A549 treated with Hydrocortisone at 1 μM for 4 hours (cell line): ENCODE measurements at places on chromosomes 3 and 15. TPM values are rescaled to one million over a fixed set of nuclear protein-coding genes. Genes with fewer than 3 reads are reported as not detected.

NRROS gene
- total RNA-seq, result 0.03 TPM in 1 of 5 replicates, not detected in the others

NR2E3 gene
- total RNA-seq, result 0.14 to 0.31 TPM (median 0.22 TPM) in 5 replicates

SAXO2 gene
- 1.8 to 2.4 TPM (median 2.1 TPM) in 5 replicates for total RNA-seq

GPR87 gene
- 2.3 to 2.7 TPM (median 2.6 TPM) in 5 replicates for total RNA-seq

SH2D7 gene
- total RNA-seq, result not detected in 5 replicates

CPN2 gene
- total RNA-seq, result not detected in 5 replicates

DPP8 gene
- total RNA-seq, result 20.0 to 32.0 TPM (median 27.6 TPM) in 5 replicates

ZBED2 gene
- 0.13 to 0.22 TPM (median 0.20 TPM) in 5 replicates for total RNA-seq

SLC9A9 gene
- total RNA-seq, result 0.03 to 0.23 TPM (median 0.15 TPM) in 5 replicates

GDPGP1 gene
- 3.8 to 6.2 TPM (median 4.3 TPM) in 5 replicates for total RNA-seq

GOLGA8H gene
- total RNA-seq, result 1.9 to 3.9 TPM (median 2.8 TPM) in 5 replicates

FEZF2 gene
- not detected in 5 replicates for total RNA-seq

KCNAB1 gene
- total RNA-seq, result not detected in 5 replicates

MYRIP gene
- 0.05 TPM in 1 of 5 replicates, not detected in the others for total RNA-seq

SPINK8 gene
- total RNA-seq, result not detected in 5 replicates

IQCF6 gene
- not detected in 5 replicates for total RNA-seq

SI gene
- total RNA-seq, result not detected in 5 replicates

ZNF80 gene
- total RNA-seq, result not detected in 5 replicates

GOLGA8J gene
- 0.16 TPM in 1 of 5 replicates, not detected in the others for total RNA-seq

ISL2 gene
- total RNA-seq, result 2.9 to 4.3 TPM (median 3.8 TPM) in 5 replicates

GOLGA6D gene
- 0.03 to 0.08 TPM in 2 of 5 replicates, not detected in the others for total RNA-seq
